Urinary bladder (tissue), 4 donors: ENCODE measurements at places on chromosomes 4 and X. TPM values are rescaled to one million over a fixed set of nuclear protein-coding genes. Genes with fewer than 3 reads are reported as not detected.

The SERPINA7 gene
- total RNA-seq = not detected

DNA sequence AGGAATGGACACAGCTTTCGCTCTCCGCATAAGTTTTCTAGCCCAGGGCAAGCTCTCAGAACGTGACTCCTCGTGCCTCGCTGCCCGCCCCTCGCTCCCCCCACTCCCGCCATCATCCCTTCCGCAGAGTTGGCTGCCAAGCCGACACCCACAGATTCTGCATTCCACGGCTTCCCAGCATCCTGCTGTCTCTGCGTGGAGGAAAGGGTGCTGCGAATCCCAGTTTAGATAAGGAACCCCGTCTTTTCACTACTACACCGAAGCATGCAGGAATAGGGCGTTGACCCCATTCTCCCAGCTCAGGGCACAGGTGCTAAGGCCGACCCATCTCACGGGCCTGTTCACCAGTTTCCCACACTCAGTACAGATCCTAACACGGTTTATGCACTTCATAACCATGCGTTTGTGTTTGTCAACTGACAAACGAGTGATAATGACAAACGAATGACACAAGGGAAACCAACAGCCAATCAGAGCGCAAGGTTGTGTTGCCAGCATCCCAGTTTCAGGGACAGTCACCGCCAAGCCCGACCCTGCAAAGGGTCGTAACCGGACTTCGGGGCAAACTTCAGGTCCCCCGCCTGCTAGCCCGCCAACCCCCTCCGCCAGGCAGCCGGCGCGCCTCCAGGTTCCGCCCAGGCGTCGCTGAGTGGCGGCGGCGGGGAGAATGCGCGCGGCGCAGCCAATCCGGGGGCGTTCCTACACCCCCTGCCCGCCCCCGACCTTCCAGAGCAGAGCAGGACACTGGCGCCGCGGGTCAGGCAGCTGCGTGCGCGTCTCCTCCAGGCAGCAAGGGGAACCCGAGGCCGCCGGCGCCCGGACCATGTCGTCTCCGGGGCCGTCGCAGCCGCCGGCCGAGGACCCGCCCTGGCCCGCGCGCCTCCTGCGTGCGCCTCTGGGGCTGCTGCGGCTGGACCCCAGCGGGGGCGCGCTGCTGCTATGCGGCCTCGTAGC is at the start of gene CYP2U1:
Gene CYP2U1 (plus strand): TSS at position 729 of the 954 bp plus-strand sequence. CDS start 95 bp downstream, at position 824.
- peak; percentile 15 for DNase-seq

- no peak for DNase-seq
Observed at GRCh38 chrX:65407157-65407626, 127.4 kb downstream of the LAS1L start.

DNA sequence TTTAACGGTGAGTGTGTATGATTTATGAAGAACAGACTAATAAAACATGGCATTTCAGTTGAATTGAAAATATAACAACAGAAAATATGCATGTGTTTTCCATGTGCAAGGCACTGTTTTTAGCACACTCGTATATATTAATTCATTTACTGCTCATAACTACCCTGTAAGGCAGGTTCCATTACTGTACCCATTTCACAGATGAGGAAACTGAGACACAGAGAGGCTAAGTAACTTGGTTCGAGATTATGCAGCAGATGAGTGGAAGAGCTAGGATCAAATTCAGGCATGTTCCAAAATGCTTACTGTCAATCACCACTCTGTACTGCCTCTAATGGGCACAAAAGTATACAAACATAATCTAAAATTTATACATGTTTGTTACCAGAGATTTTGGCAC is 20.4 kb downstream of the MBNL3 start:
- DNase-seq = no peak

DNA sequence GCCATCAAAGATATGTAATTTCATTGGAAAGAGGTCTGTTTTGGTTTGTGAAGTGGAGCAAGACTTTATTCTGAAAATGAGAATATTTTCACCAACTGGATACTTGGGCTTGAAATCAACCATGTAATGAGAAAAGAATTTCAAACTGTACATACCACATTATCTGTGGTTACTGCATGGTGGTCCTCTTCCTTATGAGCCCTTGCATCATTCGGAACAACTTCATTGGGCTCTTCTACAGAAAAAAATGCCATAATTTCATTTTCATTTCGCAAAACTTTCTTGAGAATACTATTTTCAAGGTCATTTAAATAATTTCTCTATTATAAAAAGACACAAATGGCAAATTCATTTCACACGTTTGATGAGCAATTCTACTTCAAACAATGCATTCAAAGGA is 148.6 kb upstream of the RPS6KA6 start:
- no peak for DNase-seq

DNA sequence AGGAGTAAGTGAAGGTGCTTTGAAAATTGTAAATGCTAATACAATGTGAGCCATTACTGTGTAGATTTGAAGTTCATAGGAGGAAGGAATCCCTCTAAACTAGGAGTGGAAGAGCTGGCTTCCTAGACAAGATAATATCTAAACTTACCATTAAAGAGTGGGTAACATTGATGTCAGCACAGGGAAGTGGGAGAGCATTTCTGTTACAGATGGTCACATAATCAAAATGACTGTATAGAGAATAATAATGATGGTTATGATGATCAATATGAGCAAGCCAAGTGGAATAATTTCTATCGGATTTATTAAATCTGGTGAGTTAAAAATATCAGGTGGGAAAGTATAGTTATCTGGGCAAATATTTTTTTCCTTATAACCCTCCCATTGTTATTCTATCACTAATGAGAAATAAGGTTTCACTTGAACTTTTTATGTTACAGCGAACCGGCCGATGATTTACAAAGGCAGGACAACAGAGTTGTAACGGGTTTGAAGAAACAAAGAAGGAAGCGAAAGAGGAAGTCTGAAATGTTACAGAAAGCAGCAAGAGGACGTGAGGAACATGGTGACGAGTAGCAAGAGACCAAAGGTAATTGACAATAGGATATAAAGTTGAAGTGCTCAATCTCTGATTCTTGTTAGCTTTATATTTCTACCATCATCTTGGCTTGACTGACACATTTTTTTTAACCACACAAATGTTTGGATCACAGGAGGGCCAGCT is 43.5 kb downstream of the FMR1NB start:
- no peak for DNase-seq

DNA sequence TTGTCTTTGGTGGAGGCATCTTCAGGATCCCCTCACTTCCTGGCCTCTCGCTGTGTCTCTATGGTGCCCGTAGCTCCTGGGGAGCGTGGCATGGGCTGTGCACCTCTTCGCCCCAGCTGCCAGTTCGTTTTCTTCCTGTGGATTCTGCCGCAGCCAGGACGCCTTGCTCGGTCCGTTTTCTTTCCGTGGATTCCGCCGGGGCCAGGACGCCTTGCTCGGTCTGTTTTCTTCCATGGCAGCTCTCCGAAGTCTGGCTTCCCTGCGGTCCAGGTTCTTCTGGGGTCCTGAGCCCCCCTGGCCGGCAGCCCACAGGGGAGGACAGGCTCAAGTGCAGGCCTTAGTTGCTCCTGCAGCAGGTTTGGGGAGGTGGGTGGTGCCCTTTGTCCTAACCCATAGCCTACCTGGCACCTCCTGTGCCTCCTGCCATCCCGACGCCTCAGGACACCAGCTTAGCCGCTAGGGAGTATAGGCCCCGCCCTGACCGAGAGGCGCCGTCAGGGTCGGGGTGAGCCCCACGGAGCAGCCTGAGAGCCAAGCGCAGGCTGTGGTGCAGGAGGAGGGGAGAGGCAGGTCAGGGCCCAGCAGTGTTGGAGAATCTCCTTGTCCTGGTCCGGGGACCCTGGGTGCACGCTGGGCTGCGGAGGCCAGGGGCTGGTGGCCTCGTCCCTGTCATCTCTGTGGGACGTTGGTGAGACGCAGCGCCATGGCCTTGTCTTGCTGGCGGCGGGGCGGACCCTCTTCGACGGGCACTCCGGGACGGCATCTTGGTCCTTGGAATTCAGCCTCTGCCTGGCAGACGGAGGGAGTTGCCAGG is 27.1 kb downstream of the UVSSA start:
- no peak for DNase-seq

- no peak for DNase-seq
Observed at GRCh38 chrX:17994429-17994828, 133.3 kb upstream of the RAI2 start.
